ENCODE measurements at places on chromosomes 7 and 10. TPM values are rescaled to one million over a fixed set of nuclear protein-coding genes. Genes with fewer than 3 reads are reported as not detected.

The IDI2 gene
- polyA plus RNA-seq = 0.08 TPM

DNA sequence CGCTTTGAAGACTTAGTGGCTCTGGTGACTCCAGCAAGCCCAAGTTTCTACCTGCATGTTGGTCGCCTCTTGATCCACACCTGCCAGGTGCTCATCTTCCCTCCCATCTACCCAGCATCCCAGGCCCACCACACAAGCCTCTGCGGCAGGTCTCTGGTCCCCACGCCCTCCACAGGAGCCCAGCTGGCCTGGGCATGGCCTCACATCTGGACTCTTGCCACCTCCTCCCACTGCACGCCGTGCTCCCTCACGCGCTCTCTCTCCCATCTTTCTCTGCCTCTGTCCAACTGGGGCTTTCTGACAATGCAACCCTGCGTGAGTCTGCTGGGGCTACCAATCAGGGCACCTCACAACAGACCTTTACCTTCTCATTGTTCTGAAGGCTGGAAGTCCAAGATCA, 50.2 kb upstream of the FGFR2 start:
- no peak for DNase-seq

GRCh38 chr10:11209830-11210181, 192.1 kb downstream of the CELF2 start:
- DNase-seq = no peak

The MUC3A gene
- 1.5 TPM for polyA plus RNA-seq

- no peak for DNase-seq
These were observed 25.2 kb downstream of the ATRNL1 start for GRCh38 chr10:115118346-115118745.

DNA sequence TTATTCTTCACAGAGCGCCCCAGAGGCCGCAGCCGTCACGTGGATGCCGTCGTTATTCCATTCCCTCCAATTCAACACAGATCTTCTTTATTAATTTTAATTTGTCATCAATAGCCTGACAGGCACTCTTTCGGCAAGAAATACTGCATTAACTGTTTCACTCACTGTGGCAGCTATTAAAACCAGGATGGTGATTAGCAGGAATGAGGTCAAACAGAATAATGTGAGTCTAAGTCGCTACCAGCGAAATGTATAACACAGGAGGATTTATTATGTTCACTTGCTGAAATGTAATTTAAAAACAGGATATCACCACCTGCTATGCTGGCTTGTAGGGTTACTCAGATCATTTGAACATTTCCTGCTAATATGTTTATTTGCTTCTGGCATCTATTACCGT, 74.2 kb upstream of the MGMT start:
- DNase-seq = no peak

Measured in lung (tissue), 17 donors.